Cortex of kidney (tissue), 1 donor: ENCODE measurements at places on chromosomes 5 and 9.

GRCh38 chr5:142816531-142817430 is 46.6 kb downstream of the ARHGAP26 start:
- DNase-seq, result no peak

DNA sequence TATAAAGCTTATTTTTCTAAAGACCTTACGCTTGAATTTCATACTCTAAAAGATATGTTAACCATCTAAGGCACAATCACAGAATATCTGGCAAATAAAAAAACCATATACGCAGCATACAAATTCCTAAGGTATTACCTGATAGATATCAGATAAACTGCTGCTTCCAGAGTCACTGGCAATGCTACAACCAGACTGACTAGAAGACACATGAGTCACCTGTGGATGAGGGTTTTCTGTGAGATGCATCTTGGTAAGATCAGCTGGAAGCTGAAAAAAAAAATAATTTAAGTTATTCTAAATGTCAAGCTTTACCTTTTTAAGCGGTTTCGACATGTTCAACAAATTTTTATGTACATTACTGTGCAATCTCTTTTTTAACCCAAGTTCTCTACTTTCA is 113.8 kb downstream of the RAPGEF6 start:
- no peak for DNase-seq

GRCh38 chr9:110521206-110521605 is 58.3 kb downstream of the SVEP1 start:
- no peak for DNase-seq

DNA sequence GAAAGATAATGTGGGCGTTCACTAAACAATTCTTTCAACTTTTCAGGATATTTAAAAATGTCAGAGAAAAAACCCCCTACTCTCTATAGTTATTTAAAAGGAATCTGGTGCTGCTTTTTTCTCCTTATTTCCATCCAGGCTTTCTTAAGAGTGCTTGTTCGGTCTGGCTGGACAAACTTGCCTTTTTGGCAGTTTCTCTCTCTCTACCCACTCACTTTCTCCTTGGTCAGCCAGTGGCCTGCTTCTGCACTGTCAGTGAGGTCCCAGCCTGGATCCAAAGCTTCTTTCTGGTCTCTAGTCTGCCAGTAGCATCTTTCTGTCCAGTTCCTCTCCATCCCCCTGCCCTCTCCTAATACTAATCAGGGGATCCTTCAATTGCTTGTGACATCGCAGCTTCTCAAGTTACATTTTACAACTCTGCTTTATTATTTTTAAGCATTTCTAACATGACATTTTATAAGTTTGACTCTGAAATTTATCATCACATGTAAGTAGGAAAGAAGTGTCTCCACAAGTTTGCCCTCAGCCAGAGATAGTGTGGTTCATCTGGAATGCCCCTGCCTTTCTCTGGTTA is 50.4 kb downstream of the PIK3R1 start:
- DNase-seq, result no peak

GRCh38 chr5:149677731-149678130 is 52.4 kb upstream of the PPARGC1B start:
- DNase-seq, result no peak

GRCh38 chr5:44367203-44367602 is 22.0 kb downstream of the FGF10 start:
- no peak for DNase-seq

DNA sequence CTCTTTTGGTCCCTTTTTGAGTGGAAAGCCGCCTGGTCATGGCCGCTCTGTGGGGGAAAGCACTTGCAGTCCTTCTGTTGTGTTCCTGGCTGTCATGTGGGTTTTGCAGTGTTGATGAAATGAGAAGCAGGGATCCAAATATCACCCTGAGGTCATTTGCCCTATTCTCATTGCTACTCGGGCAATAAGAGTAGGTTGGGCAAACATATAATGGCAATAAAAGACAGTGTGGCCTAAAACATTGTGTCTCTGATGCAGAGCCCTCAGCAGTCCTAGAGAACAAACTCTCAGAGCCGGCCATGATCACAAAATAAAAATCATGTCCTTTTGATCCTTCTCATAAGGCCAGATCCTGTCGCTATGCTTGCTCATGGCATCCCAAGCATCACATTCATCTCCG is 361.1 kb upstream of the KLF4 start:
- no peak for DNase-seq

DNA sequence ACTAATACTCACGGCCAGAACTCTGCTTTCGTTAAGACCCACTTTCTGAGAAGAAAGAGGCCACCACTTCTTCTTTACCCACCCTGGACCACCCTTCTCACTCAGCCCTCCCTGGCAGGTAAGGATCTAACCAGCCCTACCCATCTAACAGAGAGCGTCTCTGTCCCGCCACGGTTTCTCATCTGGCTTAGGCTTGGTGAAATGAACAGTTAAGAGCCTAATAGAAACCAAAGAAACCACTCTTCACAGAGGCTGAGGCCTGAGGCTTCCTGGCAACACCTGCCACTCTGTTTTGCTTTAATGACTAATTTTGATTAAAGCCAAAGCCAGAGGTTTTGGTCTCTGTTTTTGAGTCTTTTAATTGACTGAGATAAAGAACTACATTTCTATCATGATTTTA is 354.1 kb upstream of the SLC30A5 start:
- no peak for DNase-seq

DNA sequence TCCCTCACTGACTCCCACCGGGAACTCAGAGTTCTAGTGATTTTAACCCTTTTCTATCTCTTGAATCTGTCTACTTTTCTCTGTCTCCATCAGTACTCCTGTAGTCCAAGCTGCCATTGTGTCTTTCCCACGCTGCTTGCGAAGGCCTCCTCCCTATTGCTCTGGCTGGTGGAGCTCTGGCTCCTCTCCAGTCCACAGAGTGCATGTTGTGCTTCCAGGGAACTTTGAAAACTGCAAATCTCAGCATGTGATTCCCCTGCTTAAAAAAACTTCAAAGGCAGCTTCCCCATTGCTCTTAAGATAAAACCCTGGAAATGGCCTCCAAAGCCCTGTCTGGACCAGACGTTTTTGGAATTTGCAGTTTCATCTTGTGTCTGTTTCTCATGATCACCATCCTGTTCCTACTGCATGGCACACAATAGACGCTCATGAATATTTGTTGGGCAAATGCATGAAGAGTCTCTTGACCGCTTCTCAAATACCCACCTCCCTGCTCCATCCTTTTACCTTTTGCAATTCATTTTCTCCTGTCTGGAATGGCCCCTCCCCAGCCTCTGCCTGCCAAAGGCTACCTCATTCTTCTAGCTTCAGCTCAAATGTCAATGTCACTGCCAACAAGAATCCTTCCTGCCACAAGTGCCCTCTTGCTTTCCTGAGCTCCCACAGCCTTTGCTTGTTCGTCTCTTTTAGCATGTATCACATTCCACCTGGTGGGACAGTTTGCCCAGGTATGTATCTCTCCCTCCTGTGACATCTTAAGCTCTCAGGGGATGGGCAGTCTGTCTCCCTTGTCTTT is 293.2 kb downstream of the ARHGAP26 start:
- no peak for DNase-seq

- DNase-seq, result no peak
Measured at GRCh38 chr5:92641031-92641962, 939.7 kb downstream of the NR2F1-AS1 start.

GRCh38 chr9:7823651-7824050 is 24.1 kb upstream of the DMAC1 start:
- DNase-seq, result no peak

- DNase-seq, result no peak
Measured at GRCh38 chr5:170010595-170010994, 30.3 kb upstream of the INSYN2B start.

- DNase-seq, result no peak
Measured at GRCh38 chr9:109411069-109411761, 86.9 kb downstream of the PTPN3 start.
